ENCODE measurements at places on chromosomes 12 and 14.

DNA sequence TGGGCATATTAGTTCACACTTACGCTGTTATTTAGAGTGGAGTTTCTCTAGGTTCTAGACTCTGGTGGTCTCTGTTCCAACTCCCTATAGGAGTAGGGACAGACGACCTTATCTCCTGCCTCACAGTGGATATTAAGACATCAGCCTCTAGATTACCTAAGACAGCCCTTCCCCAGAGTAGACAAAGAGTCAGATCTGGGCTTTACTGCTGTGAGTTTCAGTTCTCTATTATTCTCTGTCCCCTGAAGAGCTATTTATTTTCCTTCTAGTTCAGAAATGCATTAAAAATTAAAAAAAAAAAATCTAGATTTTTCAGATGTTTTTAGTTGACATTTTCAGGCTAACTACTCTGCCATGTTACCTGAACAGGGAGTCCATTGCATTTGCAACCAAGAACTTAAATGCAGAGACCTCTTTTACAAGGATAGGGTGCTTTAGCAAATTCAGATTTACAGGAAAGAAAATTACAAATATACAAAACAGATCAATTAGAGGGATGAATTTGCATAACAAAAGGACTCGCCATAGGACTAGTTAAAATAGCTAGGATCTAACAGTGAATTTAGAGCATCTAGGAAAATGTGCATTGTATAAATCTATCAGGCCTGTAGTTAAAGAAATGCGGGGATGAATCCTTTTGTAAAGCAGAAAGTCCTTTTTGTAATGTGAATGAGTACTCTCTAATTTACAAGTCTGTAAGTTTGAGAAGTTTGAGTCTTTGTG lies 381.4 kb downstream of the APAF1 start:
- DNase-seq = no peak

- DNase-seq = no peak
Measured at GRCh38 chr14:100341301-100342031, 18.3 kb downstream of the SLC25A47 start.

- no peak for DNase-seq
Measured at GRCh38 chr12:25106818-25107217, 88.1 kb downstream of the DNAI7 start.

- no peak for DNase-seq
Measured at GRCh38 chr14:94293578-94293924, 483 bp upstream of the SERPINA10 start.

DNA sequence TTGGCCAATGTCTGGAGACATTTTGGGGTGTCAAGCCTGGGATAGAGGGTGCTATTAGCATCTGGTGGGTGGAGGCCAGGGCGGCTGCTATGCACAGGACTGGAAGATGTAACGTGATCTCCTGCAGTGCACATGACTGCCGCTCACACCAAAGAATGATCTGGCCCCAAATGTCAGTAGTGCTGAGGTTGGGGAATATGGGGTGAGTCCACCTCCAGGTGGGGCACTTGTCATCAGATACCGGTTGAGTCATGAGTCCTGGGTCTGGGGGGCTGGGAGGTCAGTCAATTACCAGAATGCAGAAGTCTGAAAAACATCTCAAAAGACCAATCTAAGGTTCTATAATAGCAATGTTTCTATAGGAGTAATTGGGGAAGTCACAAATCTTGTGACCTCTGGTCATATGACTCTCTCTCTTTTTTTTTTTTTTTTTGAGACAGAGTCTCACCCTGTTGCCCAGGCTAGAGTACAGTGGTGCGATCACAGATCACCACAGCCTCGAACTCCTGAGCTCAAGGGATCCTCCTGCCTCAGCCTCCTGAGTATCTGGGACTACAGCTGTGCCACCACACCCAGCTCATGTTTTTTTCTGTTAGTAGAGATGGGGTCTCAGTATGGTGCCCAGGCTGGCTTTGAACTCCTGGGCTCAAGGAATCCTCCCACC lies 6.0 kb upstream of the SDSL start:
- DNase-seq = peak; percentile 39

GRCh38 chr12:116919247-116919661 lies 8.5 kb downstream of the FBXW8 start:
- no peak for DNase-seq

- DNase-seq = no peak
Measured at GRCh38 chr14:29569194-29569593, 358.5 kb downstream of the PRKD1 start.

DNA sequence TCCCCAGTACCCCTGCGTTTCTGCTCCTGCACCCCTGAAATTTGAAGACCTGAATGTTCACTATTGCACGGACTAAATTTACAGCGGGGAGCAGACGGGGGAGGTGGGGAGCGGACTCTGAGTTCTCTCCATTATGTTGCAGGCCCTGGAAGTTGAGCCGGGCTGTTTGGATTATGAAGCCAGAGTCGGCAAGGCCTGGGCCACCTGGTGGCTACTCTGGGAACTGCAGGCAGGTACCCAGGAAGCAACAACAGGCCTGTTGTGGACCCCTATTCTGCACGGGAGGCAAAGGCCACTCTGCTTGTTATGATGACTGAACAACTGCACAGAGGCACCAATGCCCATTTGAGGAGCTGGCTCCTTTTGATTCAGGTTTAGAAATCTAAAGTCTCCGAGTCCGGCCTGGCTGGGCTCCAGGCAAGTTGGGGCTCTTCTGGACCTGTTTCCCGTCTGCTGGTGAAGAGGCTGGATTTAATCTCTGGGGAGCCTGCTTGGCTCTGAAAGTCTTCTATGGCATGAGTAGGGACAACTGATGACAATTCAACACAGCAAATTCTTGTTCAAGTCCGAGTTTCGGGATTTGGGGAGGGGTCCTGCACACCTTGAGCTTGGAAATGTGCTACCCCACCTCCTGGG lies 34.1 kb upstream of the FAM181A start:
- peak; percentile 51 for DNase-seq

GRCh38 chr12:96471368-96472050 lies 17.9 kb upstream of the CFAP54 start:
- DNase-seq = no peak

DNA sequence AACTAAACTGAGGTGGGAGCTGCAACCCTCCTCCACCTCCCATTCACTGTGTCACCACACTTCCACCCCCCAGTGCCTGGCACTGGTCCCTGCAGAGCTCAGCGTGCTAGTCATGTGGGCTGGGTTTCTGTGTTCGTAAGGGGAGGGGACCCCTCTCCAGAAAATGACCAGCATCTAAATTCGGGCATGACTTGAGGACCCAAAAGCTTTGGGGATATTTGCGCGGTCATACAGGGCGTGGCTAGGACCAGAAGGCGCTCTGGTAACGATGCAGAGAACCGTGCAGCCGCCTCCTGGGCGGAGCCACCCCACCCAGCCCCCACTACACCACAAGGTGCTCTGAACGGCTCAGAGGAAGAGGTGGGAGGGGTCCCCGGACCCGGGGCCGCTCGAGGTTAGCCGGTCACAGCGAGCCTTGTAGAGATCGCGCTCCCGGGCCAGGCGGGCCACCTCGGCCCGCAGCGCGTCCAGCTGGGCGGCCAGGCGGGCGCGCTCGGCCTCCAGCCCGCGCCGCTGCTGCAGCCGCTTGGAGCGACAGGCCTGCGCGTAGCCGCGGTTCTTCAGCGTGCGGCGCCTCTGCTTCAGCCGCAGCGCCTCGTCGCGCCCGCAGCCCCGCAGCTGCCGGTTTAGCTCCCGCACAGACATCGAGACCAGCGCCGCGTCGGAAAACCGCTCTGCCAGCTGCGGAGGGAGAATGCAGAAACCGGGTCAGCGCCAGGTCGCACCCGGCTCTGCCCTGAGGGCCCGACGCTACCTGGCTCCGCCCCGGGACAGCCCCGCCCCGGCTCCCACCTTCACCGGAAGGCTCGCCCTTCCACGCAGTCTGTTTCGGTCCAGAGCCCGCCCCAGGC lies 9.8 kb downstream of the CPNE6 start:
- DNase-seq = no peak

- no peak for DNase-seq
Measured at GRCh38 chr14:61486930-61487495, 165.6 kb downstream of the PRKCH start.

DNA sequence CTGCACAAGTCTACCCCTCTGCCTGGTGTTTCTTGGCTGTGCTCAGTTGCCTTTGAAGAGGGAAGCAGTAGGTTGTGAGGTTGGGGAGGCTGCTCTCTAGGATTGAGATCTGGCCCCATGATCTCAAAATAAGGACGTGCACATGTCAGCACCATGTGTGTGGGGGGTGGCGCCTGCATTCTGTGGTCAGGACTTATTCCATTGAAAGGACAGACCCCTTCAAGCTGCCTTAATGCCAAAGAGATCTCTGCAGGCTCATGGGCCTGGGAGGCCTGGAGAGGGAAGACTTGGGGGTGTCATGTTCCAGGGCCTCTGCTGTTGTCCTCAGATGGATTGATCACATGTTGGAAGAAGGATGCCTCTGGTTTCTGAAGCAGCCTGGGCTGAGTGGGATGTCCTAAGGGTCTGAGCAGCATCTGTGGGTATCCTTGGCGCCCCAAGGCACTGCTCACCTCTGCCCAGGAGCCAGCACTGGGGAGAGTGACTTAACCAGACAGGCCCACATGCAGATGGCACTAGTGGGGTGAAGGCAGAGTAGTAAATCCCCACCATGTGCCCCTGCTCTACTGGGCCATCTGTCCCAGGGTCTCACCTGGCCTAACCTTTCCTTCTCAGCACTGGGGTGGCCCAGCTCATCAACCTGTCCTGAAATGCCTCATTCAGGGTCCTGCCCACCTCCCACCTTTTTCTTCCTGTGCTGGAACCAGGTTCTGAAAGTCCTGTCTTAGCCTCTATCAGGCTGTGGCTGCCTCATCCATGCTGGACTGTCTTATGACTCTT lies 118.9 kb downstream of the ADGRD1 start:
- DNase-seq = no peak

GRCh38 chr12:68482660-68483059 lies 128.0 kb upstream of the RAP1B start:
- DNase-seq = no peak

DNA sequence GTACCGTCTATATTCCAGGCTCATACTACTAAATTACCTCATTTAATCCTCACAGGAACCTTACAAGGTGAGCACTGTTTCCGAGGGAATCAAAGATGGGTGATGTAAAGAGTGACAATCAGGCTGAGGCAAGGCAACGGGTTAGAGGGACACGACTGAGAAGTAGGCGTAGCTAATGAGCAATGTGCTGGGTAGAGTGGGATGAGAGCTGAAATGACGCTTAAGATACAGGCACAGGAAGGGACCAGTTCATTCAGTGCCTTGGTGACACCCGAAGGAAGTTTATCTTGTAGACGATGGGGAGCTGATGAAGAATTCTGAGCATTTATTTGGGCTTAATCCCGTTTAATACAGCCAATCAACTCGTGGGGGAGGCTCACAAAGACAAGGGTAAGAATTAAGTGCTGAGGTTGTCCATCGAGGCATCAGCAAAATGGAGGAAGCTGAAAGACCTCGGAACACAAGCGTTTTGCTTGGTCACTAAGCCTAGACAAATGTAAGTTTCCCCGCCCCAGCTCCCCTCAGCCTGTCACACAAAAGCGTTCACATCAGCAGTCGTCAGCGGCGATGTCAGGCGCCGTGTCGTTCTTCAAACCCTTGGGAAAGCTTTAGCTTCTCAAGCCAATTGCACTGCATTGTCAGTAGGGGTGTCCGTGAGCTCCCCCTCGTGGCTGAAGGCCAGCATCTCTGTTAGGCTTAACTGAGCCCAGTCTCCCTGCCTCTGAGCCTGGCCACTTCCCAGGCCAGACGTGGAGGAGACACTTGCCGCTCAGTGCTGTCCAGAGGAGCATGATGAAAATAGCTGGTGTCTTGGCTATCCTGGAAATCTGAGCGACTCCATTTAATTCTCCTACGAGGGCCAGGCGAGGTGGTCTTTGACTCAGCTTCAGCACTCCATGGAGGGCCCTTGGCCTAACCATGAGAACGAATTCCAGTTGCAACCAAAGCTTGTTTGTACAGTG lies 288.5 kb upstream of the G2E3 start:
- DNase-seq = peak; percentile 46

DNA sequence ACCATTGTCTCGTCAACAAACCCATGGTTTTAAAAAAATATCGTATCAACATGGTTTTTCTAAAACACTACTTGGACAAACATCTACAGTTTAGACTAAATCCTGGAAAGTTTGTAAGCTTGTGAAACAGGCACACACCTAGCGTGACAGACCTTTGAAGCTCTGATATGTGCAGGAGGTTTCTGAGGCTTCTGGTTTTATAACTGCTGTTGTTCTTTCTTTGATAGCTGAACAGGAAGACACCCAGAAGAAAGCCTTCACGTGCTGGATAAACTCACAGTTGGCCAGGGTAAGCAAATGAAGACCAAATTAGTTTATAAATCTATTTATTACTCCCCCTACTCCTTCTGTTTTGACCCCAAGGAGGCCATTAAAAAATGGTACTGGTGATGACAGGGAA lies 87.6 kb downstream of the SYNE2 start:
- no peak for DNase-seq

GRCh38 chr14:84877061-84877460 lies 652.9 kb upstream of the FLRT2 start:
- DNase-seq = no peak

DNA sequence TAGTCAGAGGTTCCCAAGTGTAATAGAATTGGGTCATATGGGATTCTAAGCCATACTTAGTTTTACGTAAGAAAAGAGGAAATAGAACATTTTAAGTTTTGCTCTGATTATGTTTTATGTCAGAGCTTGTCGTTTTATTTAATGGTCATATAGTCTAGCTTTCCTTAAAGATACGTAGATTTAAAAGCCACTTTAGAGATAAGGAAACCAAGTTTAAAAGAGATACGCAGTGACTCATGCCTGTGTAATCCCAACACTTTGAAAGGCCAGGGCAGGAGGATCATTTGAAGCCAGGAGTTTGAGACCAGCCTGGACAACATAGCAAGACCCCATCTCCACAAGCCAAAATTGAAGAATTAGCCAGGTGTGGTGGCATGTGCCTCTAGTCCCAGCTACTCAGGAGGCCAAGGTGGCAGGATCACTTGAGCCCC lies 19.5 kb downstream of the MAPK1IP1L start:
- no peak for DNase-seq
